ENCODE measurements at places on chromosomes 7 and 10. TPM values are rescaled to one million over a fixed set of nuclear protein-coding genes. Genes with fewer than 3 reads are reported as not detected.

The CDCA7L gene
- total RNA-seq, result 6.1 TPM

The DPCD gene
- total RNA-seq, result 10.1 TPM

The NPC1L1 gene
- total RNA-seq, result not detected

The TMEM213 gene
- not detected for total RNA-seq

The HSPA14 gene
- total RNA-seq, result 10.1 TPM

The UNCX gene
- total RNA-seq, result 106 TPM

The TSPAN33 gene
- total RNA-seq, result 6.6 TPM

The CDK5 gene
- total RNA-seq, result 52.9 TPM

The MRPS16 gene
- 89.2 TPM for total RNA-seq

The CEP55 gene
- 6.0 TPM for total RNA-seq

The SH2D4B gene
- total RNA-seq, result 0.12 TPM
